AML-193 (cell line): ENCODE measurements at places on chromosomes 2 and 18.
A peak's percentile ranks its signal among the peaks of the same experiment; 100 is the strongest.

DNA sequence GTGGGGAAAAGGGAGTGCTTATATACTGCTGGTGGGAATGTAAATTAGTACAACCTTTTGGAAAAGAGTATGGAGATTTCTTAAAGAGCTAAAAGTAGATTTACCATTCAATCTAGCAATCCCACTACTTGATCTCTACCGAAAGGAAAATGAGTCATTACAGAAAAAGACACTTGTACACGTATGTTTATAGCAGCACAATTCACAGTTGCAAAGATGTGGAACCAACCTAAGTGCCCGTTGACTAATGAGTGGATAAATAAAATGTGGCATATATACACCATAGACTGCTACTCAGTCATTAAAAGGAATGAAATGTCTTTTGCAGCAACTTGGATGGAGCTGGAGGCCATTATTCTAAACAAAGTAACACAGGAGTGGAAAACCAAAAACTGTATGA is 29.5 kb downstream of the FLACC1 start:
- DNase-seq, result no peak

GRCh38 chr18:32167980-32168730 is 21.7 kb upstream of the MEP1B start:
- no peak for DNase-seq

DNA sequence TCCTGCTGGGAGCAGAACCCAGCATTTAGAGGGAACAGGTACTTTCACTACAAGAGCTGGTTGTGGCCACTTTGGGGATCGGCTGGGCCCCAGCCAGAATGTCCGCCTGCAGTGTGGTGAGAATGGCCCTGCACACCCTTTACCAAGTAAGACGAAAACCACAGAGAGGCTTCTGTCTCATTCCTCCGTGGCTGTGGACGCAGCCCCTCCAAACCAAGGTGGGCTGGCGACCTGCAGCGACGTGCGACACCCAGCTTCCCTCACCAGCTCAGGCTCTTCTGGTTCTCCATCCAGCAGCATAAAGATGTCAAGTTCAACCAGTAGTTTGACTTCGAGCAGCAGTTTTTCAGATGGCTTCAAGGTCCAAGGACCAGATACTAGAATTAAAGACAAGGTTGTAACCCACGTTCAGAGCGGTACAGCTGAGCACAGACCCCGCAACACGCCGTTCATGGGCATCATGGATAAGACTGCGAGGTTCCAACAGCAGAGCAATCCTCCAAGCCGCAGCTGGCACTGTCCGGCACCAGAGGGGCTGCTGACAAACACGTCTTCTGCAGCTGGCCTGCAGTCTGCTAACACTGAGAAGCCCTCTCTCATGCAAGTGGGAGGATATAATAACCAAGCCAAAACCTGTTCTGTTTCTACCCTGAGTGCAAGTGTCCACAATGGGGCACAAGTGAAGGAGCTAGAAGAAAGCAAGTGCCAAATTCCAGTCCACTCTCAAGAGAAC is 56.2 kb downstream of the WDSUB1 start:
- no peak for DNase-seq

DNA sequence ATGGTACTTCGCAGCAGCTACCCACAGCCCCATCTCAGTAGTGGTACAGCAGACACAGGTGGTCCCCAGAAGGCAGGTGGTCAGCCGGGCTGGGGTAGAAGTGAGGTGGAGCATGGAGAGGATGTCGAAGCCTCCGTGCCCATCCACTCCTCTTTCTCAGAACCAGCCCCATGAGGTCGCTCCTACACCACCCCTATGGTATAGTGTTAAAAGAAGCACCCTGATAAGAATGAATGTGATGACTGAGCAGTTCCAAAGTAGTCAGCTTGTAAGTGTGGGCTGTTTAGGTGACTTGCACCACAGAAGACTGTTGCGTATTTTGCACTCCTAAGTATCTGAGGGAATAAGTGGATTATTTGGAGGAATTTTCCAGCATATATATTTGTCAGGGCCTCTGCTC is 111.3 kb downstream of the WDSUB1 start:
- no peak for DNase-seq

DNA sequence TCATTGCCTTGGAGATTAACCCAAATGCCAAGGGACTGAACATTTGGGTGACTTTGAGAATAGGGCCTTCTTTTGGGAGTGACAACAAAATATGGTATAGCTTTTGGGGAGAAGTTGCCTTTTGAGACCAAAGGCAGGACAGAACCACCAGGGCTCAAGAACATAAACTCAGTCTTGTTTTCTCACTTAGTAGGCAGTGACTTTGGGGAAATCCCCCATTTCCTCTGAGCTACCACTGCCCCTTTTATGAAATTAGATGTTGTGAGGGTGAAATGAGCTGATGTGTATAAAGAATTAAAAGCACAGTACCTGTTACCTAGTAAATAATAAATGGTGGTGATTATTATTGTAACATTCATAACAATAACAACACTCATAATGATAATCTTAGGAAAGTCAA is 36.5 kb downstream of the GPD2 start:
- no peak for DNase-seq

DNA sequence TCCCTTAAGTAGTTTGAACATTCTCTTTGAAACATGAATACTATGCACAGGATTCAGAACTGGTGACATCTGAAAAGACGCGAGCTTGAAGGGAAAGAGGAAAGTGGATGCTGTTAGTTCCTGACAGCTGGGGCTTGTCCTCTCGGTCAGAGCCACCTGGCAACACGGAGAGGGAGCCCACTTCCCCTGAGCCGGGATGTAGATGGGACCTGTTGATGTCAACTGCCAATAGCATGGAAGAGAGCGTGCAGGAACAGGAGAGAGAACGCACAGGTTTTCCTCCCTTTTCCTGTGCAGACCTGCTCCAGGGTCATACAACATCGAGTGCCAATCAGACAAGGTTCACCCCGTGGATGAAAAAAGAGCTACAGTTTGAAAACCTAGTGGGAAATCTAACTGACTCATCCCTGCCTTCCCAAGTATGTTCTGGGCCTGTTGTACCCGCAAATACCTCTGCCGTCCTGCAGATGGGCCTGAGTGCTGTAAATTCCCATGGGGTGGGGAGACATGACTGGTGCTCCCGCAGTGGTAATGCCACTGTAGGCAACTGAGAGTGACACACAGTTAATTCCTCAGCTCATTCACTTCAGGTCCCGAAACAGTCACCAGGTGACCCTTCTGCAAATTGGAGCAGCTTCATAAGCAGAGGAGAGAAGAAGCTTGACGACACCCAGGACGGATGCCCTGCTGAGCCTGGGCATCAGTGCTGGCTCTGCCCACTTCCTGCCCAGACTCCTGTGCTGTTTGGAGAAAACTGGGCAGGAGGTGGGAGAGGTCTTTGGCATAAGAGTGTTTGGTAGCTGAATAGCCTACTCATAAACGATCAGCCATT is 13.9 kb upstream of the MBP start:
- DNase-seq, result no peak

DNA sequence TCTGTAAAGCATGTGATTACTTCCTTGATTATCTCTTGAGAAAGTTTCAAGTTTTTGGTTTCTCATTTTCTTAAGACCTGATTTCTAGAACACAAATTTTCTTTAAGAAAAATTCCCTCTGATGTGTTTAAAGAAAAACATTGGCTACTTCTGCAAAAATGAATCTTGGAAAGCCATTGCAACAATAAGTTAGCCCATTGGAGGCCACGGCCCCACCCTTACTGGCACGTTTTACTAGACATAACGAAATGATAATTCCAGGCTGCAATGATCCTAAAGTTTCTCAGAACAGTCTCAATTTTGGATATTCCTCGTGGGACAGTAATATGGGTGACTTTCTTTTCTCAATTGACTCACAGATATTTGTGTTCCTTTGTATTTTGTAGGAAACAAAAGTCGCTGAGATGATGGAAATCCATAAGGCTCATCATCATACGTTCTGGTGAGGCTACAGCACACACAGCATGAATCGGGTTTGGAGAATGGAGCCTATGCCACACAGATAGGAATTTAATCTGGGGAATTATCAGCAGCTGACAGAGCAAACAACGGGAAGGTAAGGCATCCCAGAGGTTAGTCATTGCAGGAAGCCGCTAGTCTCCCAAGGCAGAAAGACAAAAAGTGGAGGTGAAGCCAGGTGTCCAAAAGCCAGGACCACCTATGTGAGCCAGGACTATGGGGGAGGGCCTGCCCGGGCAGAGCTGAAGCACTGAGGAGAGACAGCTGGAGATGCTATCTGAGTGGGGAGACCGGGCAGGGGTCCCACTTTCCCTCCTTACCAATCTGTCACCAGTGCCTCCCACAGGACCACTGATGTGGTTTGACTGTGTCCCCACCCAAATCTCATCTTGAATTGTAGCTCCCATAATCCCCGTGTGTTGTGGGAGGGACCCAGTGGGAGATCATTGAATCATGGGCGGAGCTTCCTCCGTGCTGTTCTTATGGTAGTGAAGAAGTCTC is 35.9 kb downstream of the SOWAHC start:
- no peak for DNase-seq

- DNase-seq, result no peak
Observed at GRCh38 chr2:168848225-168848624, 42.0 kb downstream of the SPC25 start.

DNA sequence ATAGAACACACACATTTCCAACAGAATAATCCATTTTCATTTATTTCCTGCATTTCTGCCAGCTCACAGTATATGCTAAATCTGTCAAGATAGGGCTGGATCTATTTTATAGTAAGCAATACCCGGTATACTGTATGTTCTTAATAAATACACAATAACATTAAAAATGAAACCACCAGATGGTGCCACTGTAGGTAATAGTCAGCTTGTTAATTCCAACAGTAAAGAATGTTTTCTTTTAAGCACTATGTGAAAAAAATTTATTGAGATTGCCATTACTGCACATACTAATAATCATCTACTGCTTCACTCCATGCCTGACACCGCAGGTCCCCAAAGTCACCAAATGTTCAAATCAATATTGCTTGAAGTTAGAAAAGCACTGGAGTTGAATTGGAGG is 131.5 kb upstream of the PGAP1 start:
- no peak for DNase-seq

DNA sequence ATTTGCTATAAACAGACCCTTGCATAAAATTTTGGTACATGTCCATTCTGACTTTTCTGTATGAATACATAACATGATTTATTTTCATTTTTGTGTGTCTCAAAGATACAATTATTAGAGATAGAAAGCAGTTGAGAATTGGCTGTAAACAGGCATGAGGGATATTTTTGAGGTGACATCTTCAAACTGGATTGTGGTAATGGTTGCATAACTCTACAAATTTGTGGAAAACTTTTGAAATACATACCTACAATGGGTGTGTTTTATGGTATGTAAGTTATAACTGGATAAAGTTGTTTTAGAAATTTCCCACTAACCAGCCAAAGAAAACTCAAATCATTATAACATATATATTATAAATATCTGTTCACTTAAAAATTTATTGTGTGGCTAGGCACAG is 39.6 kb downstream of the GREB1L start:
- no peak for DNase-seq

DNA sequence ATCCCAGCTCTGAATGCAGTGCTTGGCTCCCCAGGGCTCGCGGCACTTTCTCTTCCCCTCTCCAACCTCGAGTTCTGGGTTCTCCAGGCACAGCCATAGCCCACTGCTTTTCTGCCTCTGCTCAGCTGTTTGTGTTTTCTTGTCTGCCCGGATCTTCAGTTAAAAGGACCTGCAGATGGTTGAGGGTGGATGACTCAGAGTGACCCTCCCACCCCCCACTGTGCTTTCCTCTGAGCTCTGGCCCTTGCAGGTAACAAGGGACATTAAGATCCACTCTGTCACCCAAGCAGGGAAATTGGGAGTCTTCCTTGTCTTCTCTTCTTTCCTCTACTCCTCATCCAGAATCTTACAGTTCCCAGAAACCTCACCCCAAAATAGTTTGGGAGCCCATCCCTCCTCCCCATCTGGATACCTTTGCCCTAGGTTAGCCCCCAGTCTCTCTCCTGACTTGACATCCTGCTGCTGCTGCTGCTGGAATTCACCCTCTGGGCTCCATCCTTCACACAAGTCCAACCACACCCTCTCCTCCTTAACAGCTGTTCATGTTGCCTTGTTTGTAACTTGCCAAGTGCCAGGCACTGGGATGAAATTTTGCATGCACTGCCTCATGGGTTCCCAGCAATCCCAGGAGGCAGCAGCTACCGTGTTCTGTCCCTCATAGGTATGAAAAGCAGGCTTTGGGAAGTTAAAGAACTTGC is 157.9 kb upstream of the TTC39C start:
- no peak for DNase-seq

GRCh38 chr2:152583512-152584229 is 133.6 kb downstream of the PRPF40A start:
- no peak for DNase-seq

- DNase-seq, result no peak
Observed at GRCh38 chr2:159608723-159609308, 7.5 kb downstream of the BAZ2B start.

DNA sequence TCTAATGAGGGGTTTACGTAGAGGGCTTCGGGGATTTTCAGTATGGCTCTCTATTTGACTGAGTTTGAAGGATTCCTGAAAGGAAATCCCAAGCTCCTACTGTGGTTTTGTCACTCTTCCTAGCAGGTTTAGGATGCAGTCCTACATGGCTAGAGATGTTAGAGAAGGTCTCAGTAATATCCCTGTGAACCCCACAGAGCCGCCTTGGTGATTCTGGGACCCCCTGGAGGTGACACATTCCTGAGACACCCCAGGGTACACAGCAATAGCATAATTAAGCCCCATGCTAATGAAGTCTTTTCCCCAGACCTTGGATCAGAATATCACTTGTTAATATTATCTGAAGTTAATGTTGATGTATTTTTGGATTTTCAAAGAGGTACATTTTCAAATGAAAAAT is 103.8 kb downstream of the SNTG2 start:
- no peak for DNase-seq

DNA sequence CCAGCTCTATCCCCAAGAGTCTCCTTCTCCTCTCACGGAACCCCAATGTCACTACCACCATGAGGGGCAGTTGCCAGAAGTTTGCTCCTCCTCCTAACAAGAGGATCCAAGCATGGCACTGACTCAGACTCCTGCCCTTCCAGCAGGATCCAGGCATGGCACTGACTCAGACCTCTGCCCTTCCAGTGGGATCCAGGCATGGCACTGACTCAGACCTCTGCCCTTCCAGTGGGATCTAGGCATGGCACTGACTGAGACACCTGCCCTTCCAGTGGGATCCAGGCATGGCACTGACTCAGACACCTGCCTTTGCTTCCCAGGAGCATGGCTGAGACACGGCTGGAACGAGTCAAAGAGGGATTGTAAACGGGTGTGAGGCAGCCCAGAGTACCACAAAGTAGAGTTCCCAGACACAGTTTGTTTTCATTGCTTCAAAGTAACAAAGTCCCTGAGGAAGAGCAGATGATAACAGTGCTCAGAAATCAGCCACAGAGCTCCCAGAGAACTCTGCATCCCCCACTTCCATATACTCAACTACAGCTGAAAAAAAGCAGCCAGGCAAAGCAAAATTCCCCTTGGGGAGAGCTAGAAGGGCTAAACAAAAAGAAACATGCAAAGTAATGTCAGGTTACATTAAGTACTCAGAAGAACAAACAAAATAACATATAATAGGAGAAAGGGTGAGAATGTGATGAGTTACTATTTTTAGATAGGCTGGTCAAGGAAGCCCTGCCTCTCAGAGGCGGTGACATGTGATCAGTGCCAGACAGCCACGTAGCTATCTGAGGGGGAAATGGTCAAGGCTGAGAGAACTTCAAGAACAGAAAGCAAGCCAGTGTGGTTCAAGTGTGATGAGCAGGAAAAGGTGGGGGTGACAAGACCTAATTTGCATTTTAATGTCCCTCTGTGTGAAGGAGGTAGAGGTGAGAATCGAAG is 3.0 kb downstream of the BUB1 start:
- DNase-seq, result peak; percentile 48

GRCh38 chr2:217520356-217521010 is 482.3 kb downstream of the TNS1 start:
- no peak for DNase-seq
